ENCODE measurements at places on chromosomes 13 and 19. TPM values are rescaled to one million over a fixed set of nuclear protein-coding genes. Genes with fewer than 3 reads are reported as not detected.

CLEC4M gene
- total RNA-seq, result not detected

GRIN2D gene
- 0.41 TPM for total RNA-seq

ARRDC5 gene
- not detected for total RNA-seq

TOMM40 gene
- 44.1 TPM for total RNA-seq

SWSAP1 gene
- total RNA-seq, result 0.82 TPM

DNA sequence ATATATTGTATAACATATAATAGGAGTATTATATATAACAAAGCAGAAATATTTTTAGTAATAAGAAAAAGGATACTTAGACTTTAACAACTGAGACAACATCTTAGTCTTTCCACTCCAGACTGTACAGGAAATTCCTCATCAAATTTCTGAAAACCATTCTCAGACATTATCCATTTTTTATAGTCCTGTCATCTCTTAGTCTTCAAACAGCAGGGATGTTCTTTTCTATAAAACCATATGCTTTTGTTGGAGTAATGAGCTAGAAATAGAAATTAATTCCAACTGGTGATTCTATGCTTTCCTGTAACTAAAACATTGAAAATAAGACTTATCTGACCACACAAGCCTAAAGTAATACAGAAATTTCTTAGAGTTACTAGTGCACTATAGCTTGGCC is 82.2 kb upstream of the CSNK1A1L start:
- DNase-seq, result no peak

DNA sequence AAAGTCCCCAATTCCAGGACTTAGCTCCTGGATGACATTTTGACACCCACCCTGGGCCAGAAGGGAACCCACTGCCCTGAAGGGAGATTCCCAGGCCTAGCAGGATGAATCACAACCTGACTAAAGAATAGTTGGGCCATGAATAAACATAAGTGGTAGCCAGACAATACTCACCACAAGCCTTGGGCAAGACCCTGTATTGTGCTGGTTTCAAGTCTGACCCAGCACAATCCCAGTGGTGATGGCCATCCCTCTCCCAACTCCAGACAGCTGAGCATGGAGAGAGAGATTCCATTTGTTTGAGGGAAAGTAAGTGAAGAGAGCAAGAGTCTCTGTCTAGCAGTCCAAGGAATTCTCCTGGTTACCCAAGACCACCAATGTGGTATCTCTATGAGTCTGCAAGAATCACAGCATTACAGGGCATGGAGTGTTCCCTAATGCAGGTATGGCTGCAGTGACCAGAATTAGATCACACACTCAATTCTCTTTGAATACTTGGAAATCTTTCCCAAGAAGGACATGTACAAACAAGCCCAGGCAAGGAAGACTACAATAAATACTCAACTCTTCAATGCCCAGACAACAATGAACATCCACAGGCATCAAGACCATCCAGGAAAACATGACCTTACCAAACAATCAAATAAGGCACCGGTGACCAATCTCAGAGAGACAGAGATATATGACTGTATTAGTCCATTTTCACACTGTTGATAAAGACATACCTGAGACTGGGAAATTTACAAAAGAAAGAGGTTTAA is 158.0 kb downstream of the VWA8 start:
- no peak for DNase-seq

DNA sequence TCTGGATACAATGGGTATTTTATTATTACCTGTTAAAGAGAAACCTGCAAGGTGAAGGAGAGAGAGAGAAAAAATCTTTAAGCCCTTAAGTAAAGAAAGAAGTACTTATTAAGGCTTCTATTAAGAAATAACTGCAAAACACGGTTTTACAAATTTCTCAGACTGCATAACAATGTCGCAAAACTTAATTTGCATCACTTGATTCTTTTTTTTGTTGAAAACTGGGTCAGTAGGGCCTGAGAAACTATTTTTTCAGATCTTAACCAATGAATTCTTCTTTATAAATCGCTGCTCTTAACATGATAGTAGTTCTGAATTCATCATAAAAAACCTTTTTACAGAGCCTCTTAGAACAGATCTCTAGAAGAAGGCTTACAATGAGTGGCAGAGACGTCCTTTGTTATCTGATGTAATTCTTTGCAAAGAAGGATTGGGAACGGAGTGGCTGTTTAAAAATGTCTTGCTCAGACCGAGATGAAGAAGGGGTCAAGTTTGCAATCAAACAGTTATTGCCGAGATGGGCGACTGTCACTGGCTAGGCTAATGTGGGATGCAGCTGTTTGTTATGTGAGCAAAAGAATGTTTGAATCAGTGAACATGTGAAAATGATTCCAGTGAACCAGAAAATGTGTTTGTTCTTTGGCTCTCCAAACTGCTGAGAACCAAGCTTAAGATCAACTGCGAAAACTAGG is 76.3 kb downstream of the ZNF536 start:
- DNase-seq, result peak; percentile 79

PEAK3 gene
- not detected for total RNA-seq

GRCh38 chr19:33405553-33406461 is 32.3 kb downstream of the CEBPG start:
- DNase-seq, result no peak

CFAP97D2 gene
- not detected for total RNA-seq

TUBA3C gene
- total RNA-seq, result not detected

SCEL gene
- total RNA-seq, result 61.7 TPM

DNA sequence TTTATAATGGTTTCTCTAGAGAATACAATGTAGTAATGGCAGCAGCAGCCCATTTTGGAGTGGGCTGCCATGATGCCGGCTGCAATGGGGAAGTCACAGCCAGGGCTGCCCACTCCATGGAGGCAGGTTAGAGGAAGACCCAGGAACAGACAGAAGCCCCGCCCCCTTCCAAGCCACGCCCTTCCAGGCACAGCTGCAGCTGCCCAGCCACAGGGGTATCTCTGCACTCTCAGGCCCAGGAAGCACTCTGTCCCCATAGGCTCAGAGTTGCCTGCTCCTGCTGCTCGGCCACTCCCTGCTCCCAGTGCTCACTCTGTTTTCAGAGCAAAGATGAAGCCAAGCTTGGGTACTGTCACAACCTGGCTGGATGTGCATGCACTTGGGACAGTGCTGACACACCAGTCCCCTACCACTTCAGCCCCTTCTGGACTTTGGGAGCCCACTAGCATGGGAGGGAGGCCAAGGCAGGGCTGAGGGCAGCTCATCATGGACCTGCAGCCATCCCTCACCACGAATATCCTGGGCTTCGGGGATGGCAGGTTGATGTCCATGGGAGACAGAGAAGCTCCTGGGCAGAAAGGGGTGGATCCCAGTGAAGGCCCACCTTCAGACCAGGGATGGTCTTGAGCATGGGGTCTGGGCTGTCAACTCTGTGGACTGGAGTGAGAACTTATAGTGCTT is 1224.2 kb downstream of the SLITRK5 start:
- DNase-seq, result no peak

DNA sequence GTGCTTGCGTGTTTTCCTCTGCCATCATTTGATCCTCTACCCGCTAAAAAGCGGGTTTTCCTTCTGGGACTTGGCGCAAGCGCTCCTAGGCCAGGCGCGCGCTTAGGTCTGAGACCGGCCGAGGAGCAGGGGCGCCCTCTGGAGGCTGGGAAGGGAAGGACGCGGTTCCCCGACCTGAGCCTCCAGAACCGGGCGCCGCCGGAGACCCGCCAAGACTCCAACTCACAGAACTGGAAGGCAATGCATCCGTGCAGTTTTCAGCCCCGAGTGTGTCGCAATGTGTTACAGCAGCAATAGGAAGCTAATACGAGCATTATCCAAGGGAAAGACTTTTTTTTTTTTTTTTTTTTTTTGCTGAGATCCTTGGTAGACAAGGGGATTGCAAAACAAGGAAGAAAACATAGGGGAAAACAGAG is 190.9 kb downstream of the COL4A1 start:
- peak; percentile 78 for DNase-seq

DNA sequence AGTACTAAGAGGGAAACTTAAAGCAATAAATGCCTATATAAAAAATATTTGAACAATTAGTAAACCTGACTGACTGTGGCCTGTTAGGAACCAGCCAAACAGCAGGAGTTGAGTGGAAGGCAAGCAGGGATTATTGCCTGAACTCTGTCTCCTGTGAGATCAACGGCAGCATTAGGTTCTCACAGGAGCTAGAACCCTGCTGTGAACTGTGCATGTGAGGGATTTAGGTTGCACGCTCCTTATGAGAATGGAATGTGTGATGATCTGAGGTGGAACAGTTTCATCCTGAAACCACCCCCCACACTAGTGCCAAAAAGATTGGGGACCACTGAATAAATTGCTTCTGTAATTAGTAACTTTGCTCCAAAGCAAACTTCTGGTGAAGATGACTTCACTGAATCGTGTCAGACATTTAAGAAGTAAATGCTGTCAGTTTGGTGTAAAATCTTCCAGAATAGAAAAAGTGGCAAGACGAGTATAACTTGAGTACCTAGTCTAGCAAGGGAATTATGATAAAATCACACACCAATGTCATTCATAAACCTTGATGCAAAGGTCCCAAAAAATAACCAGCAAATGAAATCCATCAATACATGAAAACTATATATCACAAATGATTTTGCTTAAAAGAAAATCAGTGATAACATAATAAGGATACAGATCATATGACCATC is 53.8 kb downstream of the SLC6A16 start:
- peak; percentile 6 for DNase-seq

Data from tongue (tissue), 3 donors.